Activated CD4-positive, alpha-beta T cell treated with anti-CD3 and anti-CD28 coated beads for 36 hours (primary cell): ENCODE measurements at places on chromosomes 6 and 20. TPM values are rescaled to one million over a fixed set of nuclear protein-coding genes. Genes with fewer than 3 reads are reported as not detected.

The FAM162B gene
- not detected for total RNA-seq

The TTK gene
- 39.1 TPM for total RNA-seq

The MDFI gene
- total RNA-seq = not detected

The TTLL9 gene
- not detected for total RNA-seq

DNA sequence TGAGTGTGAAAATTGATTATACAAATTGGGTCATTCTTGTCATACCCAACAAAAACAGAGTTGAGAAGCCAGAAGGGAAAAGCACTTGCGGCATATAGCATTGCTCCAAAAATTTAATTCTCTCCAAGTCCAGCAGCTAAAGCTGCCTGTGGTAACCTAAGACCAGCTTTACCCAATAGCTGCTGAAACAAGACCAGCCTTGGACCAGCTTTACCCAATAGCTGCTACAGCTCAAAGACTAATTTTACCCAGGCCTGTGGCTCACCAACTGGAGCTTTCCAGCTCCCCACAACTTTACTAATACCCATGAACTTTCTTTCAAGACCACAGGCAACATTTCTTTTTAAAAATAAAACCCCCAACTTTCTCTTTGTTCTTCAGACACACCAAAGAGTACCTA is 32.8 kb upstream of the ZNF133 start:
- DNase-seq = no peak

- no peak for DNase-seq
Observed at GRCh38 chr6:18415207-18415606, 28.1 kb downstream of the RNF144B start.

DNA sequence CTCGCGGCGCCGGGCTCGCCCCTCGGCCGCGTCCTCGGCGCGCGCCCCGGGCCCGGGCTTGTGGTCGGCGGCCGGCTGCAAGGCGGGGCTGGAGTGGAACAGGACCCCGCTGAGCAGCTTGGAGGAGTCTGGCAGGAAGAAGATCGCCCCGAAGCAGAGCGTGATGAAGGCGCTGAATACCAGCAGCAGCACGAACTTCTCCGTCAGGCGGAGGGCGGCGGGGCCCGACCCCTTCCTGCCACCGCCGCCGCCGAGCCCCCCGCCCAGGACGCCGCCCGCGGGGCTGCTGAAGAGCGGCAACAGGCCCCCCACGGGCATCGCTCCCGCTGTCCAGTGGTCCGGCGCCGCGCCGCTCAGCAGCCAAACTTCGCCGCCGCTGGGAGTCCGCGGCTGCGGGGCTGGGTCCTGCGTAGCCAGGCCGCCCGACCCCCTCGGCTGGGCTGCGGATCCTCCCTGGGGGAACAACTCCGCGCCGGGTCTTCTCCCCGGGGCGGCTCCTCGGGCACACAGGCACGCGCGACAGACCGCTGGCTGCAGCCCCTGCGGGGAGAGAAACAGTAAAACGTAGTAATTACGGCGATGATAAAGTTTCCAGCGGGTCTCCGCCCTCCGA is 707 bp downstream of the MAN1A1 start:
- peak; percentile 53 for DNase-seq

DNA sequence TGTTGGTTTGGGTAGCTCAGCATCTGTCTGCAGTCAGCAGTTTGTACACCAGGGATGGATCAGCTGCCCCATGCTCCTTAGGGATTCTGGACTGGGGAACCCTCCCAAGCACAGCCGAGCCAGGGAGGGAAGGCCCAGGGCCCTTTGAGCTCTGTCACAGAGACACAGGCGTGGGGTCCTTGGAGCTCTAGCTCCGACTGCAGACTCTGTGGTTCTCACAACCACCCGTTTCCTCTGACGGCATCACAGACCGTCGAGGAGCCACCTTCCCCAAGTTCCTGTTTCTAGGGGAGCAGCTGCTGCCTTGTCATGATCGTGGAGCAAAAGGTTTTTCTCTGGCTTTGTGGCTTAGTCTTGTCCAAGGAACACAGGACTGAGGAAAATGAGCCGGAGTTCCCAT is at the start of gene SLA2:
Gene SLA2 (minus strand): TSS at position 199 of the 400 bp plus-strand sequence. CDS start 4,861 bp downstream, outside the sequence.
- DNase-seq = peak; percentile 79
